ENCODE measurements at places on chromosomes 2 and 18. TPM values are rescaled to one million over a fixed set of nuclear protein-coding genes. Genes with fewer than 3 reads are reported as not detected.

The OSBPL1A gene
- total RNA-seq: 29.6 TPM

The LRRTM1 gene
- total RNA-seq: not detected

DNA sequence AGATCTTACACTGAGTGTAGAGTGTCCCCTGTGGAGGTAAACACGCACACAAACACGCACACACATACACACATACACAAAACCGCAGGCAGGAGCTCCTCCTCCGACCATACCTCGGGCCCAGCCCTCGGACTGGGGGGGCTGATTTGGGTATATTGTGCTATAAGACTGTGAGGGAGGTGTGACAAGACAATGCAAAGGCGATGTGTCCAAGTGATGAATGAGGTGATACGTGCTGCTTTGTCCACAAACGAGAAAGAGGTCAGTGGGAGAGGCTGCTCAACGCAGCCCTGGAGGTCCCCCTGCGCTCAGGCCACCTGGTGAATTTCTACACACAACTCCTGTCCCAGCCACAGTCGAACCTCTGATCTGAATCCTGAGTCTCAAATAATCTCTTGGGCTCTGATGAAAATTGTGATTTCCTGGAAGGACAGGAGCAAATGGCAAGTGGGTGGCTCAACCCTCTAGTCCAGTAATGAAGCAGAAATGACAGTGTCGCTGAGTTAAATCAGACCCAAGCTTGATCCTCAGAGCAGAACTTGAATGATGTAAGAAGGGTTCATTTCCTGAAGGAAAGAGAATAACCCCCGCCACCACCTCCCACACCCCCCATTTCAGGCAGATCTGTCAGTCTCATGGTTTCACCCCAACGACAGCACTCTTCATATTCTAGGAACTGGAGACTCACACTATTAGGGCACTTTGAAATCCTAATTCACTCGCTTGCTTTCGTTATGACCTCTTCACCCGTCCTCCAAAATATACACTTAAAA lies 48.9 kb upstream of the ASXL2 start:
- H3K4me3 ChIP-seq: no peak overlapping the region
- H3K36me3 ChIP-seq: no peaks in the 10 kb centered on the region
- no peak for DNase-seq
- no peak overlapping the region for H3K27ac ChIP-seq

DNA sequence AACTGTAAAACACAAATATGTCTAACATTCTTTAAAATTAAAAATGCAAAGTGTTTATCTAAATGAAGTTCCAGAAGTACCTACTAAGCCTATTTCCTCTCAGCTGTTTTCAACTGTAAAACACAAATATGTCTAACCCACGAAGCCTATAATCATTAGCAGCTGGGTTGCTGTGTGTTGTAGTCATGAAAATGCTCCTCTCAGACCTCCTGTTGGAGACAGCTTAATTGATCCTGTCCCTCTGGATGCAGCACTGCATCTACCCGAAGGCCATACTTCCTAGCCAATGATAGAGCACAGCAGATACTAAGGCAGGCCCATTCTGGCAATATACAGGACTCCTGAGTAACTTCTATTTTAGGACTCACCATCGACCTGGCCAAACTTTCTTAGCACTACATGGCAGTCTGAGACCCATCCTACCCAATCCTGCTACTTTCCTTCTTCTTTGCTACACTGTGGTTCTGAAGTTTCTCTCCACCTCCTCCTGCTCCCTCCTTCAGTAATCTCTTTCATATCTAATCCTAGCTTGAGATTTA lies 92.5 kb upstream of the RBBP8 start:
- no peak for DNase-seq
- H3K4me3 ChIP-seq: no peak overlapping the region
- no peaks in the 10 kb centered on the region for H3K27me3 ChIP-seq
- H3K4me1 ChIP-seq: no peaks in the 10 kb centered on the region
- H3K27ac ChIP-seq: no peak overlapping the region
- H3K36me3 ChIP-seq: no peaks in the 10 kb centered on the region

- no peak for DNase-seq
- H3K27ac ChIP-seq: no peak overlapping the region
- H3K4me1 ChIP-seq: peaks cover 17% of the 10 kb centered on the region
- H3K4me3 ChIP-seq: no peak overlapping the region
- H3K27me3 ChIP-seq: no peaks in the 10 kb centered on the region
These were observed 79.7 kb upstream of the APCDD1 start for GRCh38 chr18:10374636-10375293.

All from left lung (tissue), 14 donors.